ENCODE measurements at places on chromosomes 6 and 20. TPM values are rescaled to one million over a fixed set of nuclear protein-coding genes. Genes with fewer than 3 reads are reported as not detected.

Gene FRS3
- 1.5 TPM for total RNA-seq

Gene PRRT1
- total RNA-seq, result not detected

Gene LINC00237
- total RNA-seq, result not detected

Gene SCRT2
- not detected for total RNA-seq

Gene SLC17A5
- 19.3 TPM for total RNA-seq

Gene LAMA5
- 180 TPM for total RNA-seq

Gene VGLL2
- not detected for total RNA-seq

Gene IL20RA
- not detected for total RNA-seq

Gene PRKN
- 0.13 TPM for total RNA-seq

Gene BPIFB2
- not detected for total RNA-seq

Gene KPNA5
- total RNA-seq, result 3.7 TPM

Gene KIAA1755
- total RNA-seq, result not detected

Gene TSBP1
- not detected for total RNA-seq

Gene FAXC
- total RNA-seq, result 0.20 TPM

Gene SPATA25
- total RNA-seq, result not detected
